ENCODE measurements at places on chromosomes 2 and 18.
A peak's percentile ranks its signal among the peaks of the same experiment; 100 is the strongest.

DNA sequence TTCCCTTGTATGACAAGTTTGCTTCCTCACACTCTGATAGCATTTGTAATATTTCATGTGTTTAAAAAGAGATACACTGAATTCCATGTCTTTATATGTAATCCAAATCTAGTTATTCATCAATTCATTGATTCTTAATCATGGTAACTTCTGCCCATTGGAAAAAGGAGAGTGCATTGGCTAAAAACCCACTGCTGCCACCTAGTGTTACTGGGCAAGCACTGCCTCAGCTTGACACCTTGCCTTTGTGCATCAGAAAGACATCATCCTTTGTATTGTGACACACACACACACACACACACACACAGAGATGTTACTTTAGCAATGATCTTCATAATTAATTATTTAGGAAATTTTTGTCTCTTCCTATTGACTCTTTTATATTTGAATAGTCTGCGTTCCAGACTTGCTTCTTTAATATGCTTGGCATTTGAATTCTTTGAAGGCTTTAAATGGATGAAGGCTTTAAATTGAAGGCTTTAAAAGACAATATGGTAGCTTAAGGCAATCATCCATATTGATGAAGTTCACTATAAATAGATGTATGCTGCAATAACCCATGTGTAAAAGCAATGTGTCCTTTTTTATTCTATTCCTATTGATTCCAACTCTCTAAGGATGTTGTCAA lies 414.2 kb upstream of the CHST9 start:
- DNase-seq = no peak

DNA sequence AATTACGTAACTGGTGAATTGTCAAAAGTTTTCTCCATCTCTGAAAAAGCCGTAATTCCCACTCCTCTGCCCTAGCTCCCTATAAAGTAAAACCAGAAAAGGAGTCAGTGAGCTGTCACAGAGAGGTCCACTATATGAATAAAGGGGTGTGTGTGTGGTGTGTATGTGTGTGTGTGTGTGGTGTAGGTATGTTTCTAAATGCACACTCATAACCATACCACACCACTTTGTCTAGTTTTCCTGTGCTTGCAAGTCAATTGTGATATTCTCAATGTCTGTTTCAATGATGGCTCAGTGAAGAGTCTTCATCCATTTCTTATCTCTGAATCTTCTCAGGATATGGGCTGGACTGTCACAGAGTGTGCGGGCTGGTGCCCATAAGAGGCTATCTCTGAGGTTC lies 54.8 kb upstream of the CCDC68 start:
- no peak for DNase-seq

GRCh38 chr2:105866216-105867185 lies 121.8 kb downstream of the NCK2 start:
- DNase-seq = no peak

GRCh38 chr2:217430916-217431576 lies 571.2 kb upstream of the TNP1 start:
- DNase-seq = no peak

DNA sequence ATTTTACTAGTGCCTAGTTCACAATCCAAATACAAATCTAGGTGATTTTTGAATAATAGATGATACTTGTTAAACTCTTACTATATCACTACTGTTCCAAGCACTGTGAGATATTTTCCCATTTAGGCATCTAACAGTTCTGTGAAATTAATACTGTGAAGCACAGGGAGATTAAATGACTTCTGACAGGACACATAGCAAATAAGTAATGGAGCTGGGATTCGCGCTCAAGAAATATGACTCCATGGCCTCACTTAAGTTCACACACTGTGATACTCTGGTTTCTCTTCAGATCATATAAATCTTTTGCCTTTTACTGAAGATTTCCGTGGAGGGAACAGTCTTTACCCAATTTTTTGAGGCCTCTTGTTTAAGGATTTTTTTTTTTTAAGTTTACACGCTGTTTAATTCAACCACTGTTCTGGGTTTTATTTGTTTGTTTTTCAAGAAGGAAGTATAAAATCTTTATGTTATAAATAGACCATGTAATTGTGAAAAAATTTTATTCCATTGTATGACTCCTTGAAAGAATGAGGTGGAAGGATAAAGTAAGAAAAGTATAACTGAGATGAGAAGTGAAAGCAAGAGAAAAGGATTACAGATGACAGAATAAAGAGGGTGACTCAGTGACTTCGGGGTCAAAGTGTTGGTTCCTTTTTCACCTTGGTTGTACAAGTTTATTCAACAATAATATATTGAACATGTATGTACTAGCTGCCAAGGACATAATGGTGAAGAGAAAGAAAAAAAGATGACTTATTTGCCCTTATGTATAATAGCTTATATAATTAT lies 30.2 kb downstream of the RBM45 start:
- DNase-seq = no peak

DNA sequence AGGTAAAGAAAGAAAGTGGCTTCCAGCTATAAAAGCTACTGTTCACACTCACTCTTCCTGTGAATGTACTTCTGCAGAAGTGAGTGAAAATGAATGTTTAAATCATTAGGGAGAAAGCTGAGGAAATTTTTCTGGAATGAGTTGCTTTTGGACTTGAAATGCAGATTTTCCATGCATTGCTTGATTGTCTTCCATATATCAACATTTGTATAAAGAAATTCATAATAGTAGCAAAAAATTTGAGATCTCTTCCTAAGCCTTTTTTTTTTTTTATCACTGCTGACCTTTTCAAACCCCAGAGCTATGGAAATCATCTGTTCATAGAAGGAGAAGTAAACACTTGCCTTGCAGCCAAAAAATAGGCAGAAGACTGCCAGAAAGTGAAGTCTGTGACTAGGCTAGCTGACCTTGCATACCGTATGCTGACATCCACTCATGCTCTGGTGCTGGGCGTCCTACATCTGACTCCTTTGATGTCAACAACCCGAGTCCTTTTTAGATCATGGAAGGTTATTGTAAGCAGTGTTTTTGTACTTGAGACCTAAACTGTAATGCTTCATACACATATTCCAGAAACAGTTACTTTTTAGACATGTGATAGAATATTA lies 154.5 kb upstream of the RASGRP3 start:
- peak; percentile 10 for DNase-seq

- no peak for DNase-seq
Measured at GRCh38 chr2:43675646-43676321, 445 bp downstream of the C1GALT1C1L start.

- DNase-seq = no peak
Measured at GRCh38 chr18:57856557-57857280, 53.6 kb upstream of the ATP8B1 start.

GRCh38 chr18:21463718-21464117 lies 136.8 kb downstream of the ESCO1 start:
- no peak for DNase-seq

DNA sequence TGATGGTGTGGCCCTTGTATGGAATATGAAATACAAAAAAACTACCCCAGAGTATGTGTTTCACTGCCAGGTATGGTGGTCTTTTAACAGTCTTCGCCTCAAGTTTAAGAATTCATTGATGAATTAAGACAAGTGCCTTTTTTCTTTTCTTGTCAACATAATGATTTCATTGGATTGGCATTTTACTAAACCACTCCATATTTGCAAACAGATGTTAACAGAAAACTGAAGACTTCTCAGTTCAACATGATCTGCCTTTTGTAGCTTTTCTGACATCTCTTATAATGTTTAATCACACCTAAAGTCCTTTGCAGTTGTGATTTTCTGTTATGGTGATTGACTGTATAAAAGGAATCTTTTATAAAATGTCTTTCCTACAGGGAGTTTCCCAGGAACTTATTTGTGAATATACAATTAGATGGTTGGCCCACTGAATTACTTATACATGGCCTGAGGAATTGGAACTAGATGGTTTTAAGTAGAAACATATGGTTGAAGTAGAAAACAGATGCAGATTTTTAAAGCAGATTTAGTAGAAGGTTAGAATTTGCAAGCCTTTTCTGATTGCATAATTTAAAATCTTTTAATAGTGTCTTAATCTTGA lies 39.7 kb downstream of the DYNC1I2 start:
- DNase-seq = no peak

GRCh38 chr18:31105733-31106132 lies 3.5 kb upstream of the DSC2 start:
- no peak for DNase-seq

DNA sequence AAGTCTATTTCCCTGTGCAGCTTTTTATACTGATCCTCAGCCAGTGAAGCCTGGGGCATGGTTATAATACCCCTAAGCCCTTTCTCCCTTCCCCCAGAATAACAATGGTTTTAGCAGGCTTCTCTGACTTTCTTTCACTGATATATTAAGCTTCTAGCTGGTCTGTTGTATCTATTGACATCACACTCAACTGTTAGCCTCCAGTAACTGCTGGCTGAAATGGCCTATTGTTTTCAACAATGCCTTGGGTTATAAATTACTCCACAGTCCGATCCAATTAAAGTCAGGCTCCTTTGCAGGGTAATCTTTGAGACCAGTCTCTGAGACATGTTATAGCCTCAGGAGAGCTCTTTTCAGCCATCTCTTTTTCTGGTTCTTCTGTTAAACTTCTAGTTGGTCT lies 2.9 kb upstream of the SLC9A4 start:
- DNase-seq = no peak

DNA sequence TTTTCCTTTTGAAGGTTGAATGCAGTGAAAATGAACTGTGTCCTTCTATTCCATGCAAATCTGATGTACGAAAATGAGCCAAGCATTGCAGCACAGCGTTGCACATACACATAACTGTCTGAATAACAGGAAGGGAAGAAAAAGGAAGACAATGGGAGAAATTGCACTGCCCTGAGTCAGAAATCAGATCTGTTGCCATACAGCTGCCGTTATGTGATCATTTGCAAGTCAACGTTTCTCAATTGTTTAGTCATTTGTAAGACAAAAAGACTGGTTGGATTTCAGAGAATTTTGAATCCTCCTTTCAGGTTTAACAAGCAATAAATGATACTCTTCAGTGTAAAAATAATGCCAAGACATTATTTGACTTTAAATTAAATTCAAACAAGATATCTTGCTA lies 284.1 kb downstream of the DSEL start:
- no peak for DNase-seq

GRCh38 chr2:224042191-224042696 lies 3.2 kb upstream of the SERPINE2 start:
- no peak for DNase-seq

DNA sequence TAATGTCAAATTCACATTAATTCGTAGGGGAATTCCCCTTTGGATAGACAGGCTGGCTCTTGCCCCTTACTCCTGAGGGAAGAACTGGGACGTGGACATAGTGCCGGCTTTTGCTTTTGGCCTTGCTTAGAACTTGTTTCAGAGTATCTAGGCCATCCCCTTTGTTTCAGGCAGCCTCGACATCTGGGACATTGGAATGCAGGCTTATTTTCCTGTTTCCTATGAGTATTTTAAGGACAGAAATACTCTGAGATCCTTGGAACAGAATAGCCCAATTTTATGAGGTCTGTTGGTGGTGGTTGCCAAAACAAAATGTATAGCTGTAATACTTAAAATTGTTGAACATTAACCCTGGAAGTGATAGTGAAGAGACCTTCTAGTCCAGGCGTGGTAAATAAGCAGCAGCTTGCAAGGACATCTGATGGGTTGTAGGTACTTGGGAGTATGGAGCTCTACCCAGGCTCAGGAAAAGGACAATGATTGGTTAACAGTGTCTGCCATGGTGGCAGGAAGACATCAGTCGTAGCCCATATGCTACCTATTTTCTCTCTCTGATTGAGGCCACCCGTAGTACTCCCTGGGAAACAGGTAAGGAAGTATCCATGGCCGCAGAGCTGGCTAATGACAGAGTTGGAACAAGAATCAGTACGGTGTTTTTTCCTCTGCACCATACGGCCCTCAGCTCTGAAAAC lies 112.4 kb downstream of the CDK15 start:
- DNase-seq = no peak

DNA sequence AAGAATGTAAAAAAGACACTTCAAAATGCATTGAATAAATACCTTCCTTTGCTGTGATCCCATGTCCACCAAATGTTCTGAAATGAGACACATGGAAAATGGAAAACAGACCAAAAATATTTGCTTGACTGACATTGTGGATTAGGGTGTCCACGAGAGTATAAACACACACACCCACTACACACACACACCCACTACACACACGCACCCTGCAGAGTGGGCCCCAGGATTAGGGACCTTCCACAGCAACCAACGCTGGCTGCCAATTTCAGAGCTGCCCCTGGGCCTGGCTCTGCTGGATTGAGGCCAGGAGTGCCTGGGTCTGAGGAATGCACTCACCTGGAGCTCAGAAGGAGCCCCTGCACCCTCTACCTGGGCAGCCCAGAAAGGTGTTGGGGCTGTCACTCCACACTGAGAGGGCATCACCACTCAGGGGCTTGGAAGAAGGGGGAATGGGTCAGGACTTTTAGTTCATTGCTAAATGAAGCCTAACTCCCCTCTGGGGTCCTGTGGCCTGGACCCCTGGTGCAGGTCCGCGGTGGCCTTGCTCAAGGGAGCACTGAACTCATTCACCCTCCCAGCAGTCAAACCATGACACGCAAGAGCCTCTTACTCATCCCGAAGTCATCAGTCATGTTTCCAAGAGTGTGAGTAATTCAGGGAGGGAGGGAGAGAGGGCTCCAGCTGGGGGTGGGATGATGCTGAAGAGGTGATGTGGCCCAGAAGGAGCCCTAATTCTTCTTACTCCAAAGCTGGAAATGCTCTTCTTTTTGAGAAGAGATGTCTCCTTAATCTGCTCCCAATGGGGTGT lies 50.2 kb upstream of the PLB1 start:
- DNase-seq = no peak

DNA sequence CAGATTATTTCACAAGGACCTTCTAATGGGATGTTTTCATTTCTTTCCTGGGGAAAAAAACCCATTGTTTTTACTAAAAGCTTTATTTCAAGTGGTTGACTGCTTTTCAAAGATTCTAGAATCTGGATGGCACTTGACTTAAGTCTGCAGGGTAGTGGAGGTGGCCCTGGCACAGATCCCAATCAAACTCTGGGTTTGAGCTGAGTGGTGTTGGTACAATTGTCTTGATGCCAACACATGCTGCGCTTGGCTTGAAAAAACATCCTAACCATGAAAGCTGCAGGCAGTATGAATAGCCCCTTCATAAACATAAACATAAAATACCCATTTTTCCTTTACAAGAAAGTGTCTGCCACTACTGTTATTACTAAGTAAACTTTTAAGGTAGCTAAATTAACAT lies 3.6 kb downstream of the PAPOLG start:
- DNase-seq = peak; percentile 49

DNA sequence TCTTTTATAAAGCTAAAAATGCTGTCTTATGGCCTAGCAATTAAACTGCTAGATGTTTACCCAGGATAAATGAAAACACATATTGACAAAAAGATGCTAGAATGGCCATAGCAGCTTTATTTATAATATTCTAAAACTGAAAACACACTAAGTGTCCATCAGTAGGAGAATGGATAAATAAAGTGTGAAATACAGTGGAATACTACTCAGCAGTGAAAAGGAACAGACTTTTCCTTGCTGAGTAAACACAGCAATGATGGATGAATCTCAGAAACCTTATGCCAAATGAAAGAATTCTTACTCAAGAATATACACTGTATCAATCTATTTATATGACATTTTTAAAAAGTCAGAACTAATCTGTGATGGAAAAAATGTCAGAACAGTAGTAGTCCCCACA lies 33.2 kb downstream of the DDX1 start:
- DNase-seq = no peak

GRCh38 chr2:56505885-56506284 lies 322.1 kb downstream of the CCDC85A start:
- no peak for DNase-seq

- no peak for DNase-seq
Measured at GRCh38 chr18:35868915-35869314, 103.6 kb upstream of the RMP24 start.

- peak; percentile 65 for DNase-seq
Measured at GRCh38 chr2:162297925-162298552, 20.4 kb downstream of the IFIH1 start.

GRCh38 chr2:222819722-222820333 lies 41.0 kb upstream of the ACSL3 start:
- no peak for DNase-seq

Measured in NCI-H446 (cell line).